ENCODE measurements at places on chromosomes 6 and 20.

- DNase-seq = no peak
Measured at GRCh38 chr6:160881148-160881808, 110.3 kb upstream of the MAP3K4 start.

GRCh38 chr6:4924661-4925271, 79.1 kb downstream of the RPP40 start:
- no peak for DNase-seq

DNA sequence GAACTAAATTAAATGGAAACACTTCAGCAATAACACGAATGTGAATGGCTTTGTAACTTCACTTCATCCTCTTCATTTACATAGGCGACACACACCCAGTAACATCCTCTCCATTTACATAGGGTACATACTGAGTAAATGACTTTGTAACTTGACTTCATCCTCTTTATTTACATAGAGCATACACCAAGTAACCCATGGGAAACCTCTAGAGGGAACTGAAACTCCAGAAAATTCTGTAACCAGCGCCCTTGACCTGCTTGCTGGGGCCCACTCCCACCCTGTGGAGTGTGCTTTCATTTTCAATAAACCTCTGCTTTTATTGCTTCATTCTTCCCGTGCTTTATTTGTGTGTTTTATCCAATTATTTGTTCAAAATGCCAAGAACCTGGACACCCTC, 81.6 kb upstream of the OPRM1 start:
- no peak for DNase-seq

GRCh38 chr6:108715832-108716231, 132.4 kb upstream of the ARMC2 start:
- no peak for DNase-seq

GRCh38 chr20:8321001-8321400, 188.9 kb downstream of the PLCB1 start:
- no peak for DNase-seq

DNA sequence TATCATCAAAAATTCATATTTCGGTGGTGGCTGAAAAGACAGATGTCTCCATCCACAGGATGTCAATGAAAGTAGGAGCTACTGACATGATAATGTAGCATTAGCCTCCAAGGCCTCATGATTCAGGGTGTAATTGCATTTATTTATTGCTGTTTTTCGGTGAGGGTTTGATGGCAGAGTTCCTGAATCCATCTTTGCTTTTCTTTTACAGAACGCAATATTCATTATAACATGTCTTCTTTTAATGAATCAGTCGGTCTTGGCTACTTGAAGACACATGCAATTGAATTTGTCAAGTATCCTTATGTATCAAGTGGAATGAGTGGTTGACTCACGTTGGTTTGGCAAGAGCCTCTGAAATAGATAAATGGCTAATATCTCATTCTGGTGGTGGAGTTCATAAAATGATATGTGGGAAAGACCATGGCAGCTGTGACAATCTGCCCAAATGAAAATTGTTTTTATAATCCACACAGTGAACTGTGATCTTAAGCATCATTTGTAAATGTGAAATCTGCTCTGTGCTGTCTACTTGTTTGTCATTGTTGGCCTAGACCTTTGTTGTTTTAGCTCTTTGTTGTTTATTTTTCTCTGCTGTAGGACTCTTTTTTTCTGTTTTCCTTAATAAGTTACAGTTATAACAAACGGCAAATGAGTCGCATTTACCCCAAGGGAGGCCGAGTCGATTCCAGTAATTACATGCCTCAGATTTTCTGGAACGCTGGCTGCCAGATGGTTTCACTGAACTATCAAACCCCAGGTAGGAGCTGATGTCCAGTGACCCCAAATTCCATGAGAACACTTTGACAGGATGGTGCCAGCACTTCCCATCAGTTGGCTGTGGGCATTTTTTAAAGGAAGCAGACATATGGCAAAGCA, 105.7 kb upstream of the LAMP5 start:
- DNase-seq = no peak

GRCh38 chr6:31010393-31011060, at the start of gene MUC22:
MUC22 (plus strand) TSS chr6:31010474; CDS start chr6:31010707, 233 bp downstream.
- DNase-seq = no peak

DNA sequence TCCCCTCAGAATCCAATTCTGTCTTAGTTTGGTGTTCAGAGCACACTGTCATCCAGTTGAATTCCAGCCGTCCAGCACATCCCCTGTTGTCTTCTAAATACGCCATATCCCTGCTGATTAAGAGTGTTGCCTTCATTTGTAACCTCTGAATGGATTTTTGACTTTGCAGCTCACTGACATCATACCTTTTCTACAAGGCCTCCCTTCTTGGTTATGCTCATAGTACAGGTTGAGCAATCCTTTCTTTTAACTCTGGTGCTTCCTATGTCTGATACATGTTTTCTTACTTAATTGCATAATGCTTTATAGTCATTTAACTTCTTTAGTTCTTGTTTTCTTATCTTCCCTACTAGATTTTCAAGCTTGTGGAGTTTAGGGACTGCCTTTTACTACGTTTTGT, 36.4 kb downstream of the XRN2 start:
- DNase-seq = no peak

DNA sequence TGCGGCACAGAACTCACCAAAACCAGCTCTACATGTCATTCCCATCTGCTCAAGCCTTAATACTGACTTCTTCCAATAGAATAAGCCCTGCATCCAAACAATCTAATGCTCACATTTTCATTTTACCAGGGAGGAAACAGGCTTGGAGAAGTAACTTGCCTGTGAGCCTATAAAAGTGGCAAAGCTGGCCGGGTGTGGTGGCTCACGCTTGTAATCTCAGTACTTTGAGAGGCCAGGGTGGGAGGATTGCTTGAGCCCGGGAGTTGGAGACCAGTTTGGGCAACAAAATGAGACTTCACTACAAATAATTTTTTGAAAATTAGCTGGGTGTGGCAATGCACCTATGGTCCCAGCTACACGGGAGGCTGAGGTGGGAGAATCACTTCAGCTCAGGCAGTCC, 133.7 kb downstream of the LY86 start:
- no peak for DNase-seq

DNA sequence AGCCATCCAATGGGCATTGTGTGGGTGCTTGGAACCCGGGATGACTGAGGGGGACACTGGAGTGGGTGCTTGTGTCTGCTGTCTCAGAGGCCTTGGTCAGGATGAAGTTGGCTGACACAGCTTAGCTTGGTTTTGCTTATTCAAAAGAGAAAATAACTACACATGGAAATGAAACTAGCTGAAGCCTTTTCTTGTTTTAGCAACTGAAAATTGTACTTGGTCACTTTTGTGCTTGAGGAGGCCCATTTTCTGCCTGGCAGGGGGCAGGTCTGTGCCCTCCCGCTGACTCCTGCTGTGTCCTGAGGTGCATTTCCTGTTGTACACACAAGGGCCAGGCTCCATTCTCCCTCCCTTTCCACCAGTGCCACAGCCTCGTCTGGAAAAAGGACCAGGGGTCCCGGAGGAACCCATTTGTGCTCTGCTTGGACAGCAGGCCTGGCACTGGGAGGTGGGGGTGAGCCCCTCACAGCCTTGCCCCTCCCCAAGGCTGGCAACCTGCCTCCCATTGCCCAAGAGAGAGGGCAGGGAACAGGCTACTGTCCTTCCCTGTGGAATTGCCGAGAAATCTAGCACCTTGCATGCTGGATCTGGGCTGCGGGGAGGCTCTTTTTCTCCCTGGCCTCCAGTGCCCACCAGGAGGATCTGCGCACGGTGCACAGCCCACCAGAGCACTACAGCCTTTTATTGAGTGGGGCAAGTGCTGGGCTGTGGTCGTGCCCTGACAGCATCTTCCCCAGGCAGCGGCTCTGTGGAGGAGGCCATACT, 49.4 kb downstream of the PYGB start:
- no peak for DNase-seq

- DNase-seq = no peak
Measured at GRCh38 chr6:149990212-149990660, 26.5 kb downstream of the ULBP1 start.

- DNase-seq = no peak
Measured at GRCh38 chr6:157905590-157906342, 75.9 kb upstream of the SYNJ2 start.

- no peak for DNase-seq
Measured at GRCh38 chr6:159577564-159577963, 115.5 kb downstream of the SOD2 start.

- no peak for DNase-seq
Measured at GRCh38 chr6:20217324-20217855, 5.1 kb upstream of the MBOAT1 start.

DNA sequence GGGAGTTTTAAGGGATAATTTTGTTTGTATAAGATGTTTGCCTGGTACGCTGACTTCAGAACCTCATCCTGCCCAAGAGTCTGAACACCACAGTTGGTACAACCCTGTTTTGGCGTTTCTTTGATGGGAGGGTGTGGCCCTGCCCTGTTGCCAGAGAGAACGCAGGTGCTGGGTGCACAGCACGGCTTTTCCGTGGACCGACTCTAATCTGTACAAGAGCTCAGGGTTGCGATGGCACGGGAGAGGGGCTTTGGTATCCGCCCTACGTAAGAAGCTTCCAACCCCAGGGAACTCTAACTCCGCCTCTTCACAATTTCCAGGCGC, 1.3 kb downstream of the CYP24A1 start:
- no peak for DNase-seq

GRCh38 chr6:130190701-130191690, 31.8 kb downstream of the SAMD3 start:
- DNase-seq = no peak

- no peak for DNase-seq
Measured at GRCh38 chr6:149696901-149697300, 21.0 kb downstream of the LATS1 start.

GRCh38 chr6:5012519-5012918, 8.7 kb upstream of the RPP40 start:
- DNase-seq = no peak

- no peak for DNase-seq
Measured at GRCh38 chr6:1222728-1223595, 88.9 kb upstream of the FOXQ1 start.

GRCh38 chr6:142400495-142400894, 98.7 kb downstream of the ADGRG6 start:
- DNase-seq = no peak

DNA sequence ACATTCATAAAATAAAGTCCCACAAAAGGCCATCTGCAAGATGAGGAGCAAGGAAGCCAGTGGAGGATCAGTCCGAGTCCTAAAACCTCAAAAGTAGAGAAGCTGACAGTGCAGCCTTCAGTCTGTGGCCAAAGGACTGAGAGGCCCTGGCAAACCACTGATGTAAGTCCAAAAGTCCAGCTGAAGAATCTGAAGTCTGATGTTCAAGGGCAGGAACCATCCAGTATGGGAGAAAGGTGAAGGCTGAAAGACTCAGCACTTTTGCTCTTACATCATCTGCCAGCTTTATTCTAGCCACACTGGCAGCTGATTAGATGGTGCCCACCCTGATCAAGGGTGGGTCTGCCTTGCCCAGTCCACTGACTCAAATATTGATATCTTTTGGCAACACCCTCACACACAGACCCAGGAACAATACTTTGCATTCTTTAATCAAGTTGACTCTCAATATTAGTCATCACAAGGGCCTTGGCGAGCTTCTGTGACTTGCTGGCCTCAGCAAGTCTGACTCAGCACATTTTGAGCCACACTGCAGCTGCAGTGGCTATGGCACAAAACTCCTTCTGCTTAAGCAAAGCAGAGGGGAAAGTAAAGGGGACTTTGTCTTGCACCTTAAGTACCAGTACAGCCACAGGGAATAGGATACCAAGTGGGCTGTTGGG, 1370.3 kb upstream of the CITED2 start:
- no peak for DNase-seq

GRCh38 chr20:12413116-12413515, 495.4 kb downstream of the BTBD3 start:
- no peak for DNase-seq

DNA sequence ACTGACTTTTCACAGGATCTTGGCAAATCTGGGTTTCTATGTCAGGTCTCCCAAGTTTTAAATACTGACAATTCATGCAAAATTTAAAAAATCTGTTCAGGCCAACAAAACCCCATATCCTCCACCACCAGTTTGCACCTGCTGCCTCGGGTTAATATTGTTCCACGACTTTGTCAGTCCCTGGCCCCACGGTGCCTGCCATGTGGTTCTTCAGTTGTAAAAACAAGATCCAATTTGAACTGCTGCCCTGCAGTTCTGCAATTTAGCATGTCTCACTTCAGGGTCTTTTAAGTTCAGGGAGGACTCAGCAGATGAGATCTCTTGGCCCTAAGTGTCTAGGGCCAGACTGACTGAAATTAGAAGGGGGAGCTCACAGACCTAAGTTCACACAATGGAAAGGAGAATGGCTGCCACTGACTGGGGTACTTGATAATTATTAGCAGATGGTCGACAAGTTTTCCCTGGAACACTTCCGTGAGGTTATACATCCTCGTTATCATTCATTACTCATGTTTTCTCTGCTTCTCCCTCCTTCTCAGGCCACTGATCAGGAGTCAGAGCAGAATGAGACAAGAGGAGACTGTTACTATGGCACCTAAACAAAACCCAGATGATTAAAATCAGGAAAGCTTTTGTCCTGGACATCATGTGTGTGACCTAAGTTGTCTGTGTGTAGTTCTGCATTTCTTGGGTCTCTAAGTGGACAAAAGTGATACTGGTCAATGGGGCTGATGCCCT, 223.6 kb downstream of the KIF16B start:
- DNase-seq = no peak

- DNase-seq = no peak
Measured at GRCh38 chr6:74259981-74260380, 564.0 kb downstream of the CD109 start.

GRCh38 chr6:134152767-134153485, 100.5 kb upstream of the SLC2A12 start:
- DNase-seq = no peak

DNA sequence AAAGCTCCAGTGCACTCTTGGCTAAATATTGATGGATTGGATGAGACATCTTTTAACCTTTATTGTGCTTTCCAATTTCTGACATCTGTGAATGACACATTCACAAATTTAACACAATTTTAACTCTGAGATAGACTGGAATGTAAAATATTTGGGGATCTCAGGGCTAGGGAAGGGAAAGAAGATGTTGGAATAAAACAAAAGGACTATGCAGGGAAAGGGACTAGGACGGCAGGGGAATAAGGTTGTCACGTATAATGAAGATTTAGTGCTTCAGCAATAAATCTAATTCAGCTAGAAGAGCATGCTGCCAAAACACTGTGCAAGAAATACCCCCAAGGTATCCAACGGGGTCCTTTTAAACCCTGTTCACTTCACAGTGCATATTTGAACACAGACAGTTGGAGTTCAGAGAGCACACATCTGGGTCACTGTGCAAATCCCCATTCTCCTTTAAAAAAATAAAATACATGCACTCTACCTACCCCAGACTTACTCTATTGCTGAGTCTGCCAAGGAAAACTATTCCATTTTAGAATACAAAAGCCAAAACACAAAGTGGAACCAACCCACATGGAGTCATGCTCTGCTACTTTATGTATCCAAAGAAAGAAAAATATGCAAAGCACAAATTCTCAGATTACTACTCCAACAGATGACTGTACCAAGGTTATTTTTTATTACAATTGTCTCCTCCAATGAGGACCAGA, 151.0 kb upstream of the RSPO3 start:
- no peak for DNase-seq

DNA sequence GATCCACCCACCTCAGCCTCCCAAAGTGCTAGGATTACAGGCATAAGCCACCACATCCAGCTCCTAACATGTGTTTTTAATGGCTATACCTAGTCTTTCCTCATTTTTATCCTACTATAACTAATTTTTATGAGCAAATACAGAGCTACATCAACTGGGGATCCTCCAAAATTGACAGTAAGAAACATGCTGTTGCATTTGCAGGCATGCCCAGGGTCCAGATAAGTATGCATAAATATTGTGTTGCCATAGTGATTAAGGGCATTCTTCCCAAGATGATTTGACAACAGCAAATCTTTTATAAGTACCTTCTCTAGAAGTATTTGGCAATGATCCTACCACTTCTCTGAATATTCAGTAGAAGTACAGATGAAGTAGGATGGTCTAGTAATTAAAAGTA, 41.9 kb upstream of the MOXD1 start:
- no peak for DNase-seq

Measured in AG04450 (cell line).